ENCODE measurements at places on chromosomes 6 and 20. TPM values are rescaled to one million over a fixed set of nuclear protein-coding genes. Genes with fewer than 3 reads are reported as not detected.

- peak; percentile 93 for DNase-seq
Measured at GRCh38 chr6:31575335-31575901, at the start of gene TNF. Gene TNF, plus strand, starts transcription at chr6:31575565. Its CDS starts 177 bp downstream, at chr6:31575742.

- DNase-seq, result no peak
Measured at GRCh38 chr6:67870321-67870720, 764.8 kb upstream of the ADGRB3 start.

- DNase-seq, result no peak
Measured at GRCh38 chr20:45251884-45252560, 2.3 kb downstream of the SLPI start.

DNA sequence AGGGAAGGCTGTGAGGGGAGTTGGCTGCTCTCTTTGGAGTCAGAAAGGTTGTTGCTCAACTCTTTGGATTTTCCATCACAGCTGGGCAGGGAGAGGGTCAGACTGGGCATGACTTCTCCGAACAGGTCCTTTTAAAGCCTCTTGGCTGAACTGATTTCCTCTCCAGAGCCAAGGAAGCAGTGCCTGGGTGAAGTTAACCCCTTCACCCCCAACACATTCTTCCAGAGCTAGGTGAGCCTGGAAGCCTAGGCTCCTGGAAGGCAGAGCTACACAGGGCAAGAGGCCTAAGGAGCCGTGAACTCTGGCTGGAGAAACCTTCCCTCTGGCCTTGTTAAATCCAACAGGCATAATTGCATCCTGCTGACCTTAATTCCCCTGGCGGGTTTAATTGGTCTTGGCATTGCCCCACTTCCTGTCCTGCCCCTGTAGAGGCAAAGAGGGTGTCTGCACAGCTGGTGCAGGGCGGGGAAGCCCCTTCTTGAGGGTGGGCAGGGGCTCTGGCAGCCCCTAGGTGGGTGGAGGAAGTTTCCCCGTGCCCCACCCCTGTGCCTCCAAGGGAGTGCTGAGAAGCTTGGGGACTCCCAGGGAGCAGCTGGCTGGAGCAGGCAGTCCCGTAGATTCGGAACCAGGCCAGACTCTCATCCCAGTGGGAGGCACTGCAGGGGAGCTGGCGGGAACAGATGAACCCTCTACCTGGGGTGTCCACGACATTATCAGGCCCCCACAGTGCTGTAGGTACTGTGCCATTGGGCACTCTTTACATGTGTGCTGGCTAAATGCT lies 3.6 kb upstream of the MYLK2 start:
- DNase-seq, result no peak

GRCh38 chr20:61520893-61521460 lies 268.9 kb downstream of the CDH4 start:
- no peak for DNase-seq

GRCh38 chr6:27897580-27898206 lies 14.5 kb downstream of the OR2B2 start:
- no peak for DNase-seq

DNA sequence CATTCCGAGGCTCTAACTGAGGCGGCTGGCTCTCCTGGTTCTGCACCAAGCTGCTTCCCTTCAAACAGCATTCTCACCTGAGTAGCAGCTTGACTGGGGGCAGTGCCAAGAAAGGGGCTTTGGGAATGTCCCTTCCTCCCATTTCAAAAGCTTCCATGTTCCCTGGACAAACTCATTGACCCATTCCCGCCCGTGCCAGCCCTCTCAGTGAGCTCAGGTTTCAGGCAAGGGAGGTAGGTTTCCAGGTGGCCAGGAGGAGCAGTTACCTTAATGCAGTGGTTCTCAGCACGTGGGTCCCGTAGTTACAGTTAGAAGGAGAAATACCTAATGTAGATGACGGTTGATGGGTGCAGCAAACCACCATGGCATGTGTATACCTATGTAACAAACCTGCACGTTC lies 135.2 kb downstream of the ELOVL4 start:
- no peak for DNase-seq

The HLA-DRB1 gene
- total RNA-seq, result 7.3 TPM

The RPS6KA2 gene
- total RNA-seq, result 7.9 TPM

The MEI4 gene
- not detected for total RNA-seq
